ENCODE measurements at places on chromosomes 11 and 22.

- DNase-seq, result no peak
Observed at GRCh38 chr11:108536783-108537182, 38.6 kb upstream of the POGLUT3 start.

- no peak for DNase-seq
Observed at GRCh38 chr22:22818861-22819855, 68.5 kb upstream of the IGLL5 start.

- DNase-seq, result no peak
Observed at GRCh38 chr22:47957649-47958048, 1195.2 kb downstream of the TBC1D22A start.

DNA sequence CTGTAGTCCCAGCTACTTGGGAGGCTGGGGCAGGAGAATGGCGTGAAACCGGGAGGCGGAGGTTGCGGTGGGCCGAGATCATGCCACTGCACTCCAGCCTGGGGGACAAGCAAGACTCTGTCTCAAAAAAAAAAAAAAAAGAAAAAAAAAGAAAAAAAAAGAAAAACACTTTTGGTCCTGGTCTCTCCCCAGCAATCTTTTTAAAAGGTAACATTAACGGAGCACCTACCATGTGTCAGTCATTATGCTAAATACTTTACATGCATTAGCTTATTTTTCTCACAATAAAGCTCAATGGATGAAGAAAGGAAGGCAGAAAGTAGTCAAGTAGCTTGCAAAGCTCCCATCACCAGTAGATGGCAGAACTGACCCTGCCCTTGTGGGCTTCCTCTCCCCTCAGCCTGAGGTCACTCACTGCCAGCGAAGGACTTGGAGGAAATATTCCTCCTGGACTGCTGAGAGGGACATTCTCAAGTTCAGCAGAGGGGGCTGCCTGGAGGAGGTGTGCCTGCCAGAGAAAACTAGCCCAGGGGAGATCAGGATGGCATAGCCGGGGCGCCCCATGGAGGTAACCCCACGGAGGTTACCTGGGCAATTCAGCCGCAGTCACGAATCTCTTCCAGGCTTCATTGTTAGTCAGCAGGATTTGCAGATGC, 15.5 kb downstream of the APOL3 start:
- peak; percentile 31 for DNase-seq

GRCh38 chr11:80327956-80328614, 887.3 kb upstream of the TENM4 start:
- no peak for DNase-seq

DNA sequence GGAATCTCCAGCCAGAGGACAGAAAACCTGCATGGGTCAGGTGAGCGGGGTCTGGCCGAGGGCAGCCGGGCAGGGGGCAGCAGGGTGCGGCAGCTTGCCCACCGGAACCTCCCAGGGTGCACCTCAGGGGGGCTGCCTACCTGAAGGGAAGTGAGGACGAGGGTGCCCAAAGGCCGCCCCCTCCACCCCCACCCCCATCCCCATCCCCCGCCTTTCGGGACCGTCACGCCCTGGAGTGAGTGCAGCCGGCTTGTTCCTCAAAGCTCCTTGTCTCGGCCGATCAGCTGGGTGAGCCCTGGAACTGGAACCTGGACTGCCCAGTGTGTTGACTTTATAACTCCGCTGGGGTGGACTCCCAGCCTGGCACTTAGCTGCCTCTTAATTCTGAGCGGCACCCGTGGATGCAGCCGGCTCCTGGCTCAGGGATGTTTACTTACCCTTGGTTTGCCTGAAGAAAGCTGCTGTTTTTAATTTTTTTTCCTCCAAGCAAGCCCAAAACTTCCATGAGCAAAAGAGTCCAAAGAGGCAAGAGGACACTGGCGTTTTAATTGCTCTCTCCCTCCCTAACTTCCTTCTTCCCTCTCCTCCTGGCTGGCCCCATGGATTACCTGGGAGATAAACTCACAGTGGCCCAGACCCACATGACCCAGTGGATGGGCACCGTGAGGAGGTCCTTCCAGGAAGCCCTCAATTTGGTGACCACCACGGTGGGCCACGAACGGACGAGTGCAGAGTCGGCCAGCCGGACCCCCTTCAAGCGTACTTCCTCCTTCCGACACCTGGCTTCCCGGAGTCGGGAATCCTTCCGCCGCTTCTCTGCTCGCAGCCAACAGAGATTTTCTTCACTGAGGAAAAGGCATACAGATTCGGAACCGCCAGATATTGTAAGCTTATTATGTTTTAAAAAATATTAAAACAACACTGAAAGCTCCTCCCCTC, 87.8 kb upstream of the CRYBB3 start:
- no peak for DNase-seq

DNA sequence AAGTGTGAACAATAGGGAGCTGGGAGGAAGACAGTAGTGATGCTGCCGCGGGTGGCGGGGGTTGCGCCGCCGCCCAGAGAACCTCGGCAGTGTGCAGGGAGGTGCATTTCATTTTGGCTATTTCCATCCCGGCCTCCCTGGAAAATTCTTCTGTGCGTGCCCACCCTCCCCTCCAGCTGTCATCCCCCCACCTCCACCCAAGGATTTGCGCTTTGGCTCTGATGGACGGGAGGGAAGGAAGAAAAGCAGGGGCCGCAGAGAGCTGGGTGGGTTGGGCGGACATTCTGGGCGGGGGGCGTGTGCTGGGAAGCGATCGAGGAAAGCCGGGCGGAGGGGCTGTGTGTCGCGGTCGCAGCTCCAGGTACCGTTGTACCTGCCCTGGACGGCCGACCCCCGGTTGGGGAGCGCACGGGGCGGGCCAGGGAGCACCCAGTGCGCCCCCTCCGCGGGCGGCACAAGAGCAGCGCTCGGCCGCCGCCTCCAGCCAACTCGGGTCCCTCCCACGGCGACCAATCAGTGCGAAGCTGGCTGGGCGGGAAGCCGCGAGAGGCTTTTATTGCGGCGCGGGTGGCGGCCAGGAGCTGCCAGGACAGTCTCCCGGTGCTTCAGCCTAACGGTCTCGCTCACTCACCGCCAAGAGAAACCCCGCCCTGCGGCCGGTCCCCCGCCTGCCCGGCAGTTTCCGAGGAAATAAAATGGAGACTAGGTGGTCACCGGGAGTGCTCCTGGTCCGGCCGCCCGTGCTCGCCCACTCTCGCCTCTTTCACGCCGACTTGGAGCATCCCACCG, 1.6 kb downstream of the NCAM1 start:
- DNase-seq, result no peak

DNA sequence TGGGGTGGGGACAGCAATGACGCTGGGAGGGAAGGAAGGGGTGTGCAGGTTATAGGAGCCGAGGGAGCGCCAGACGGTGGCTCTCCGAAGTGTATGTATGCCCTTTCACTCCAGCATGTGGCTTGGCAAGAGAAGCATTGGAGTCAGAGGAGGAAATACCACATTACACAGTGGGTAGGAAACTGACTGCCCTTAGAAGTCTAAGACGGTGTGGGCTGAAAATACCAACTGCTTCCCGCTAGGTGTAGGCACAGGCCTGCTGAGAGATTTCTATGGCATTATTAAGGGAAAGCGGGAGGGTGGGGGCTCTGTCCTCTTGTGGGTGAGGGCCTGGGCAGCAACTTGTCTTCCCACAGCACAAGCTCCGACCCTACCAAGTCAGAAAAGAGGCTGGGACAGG, 44.7 kb downstream of the CACNG2 start:
- no peak for DNase-seq

DNA sequence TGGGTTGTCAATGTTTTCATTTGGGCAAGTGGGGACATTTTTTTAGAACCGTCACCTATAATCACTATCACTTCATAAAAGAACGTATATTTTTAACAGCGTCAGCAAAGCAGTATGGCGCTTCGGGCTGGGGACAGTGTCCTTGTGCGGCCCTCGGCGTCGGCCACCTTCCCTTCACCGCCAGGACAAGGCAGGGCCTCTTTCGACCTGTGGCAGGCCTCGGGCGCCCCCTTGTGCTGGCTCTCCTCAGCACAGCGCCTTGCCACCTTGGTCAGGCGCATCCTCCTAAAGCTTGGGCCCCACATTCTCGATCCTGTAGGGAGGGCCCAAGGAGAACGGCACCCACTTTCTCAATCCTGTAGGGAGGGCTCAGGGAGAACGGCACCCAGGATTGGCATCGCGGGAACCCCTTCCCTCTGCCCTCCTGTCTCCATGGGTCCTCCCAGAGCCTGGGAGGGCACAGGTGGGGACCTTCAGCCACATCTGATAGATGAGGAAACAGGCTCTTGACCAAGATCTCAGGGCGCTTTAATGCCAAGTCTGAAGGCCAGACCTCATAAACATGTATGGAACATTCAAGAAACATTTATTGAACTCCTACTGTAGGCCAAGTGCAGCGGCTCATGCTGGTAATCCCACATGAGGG, 11.5 kb upstream of the FADD start:
- peak; percentile 91 for DNase-seq

DNA sequence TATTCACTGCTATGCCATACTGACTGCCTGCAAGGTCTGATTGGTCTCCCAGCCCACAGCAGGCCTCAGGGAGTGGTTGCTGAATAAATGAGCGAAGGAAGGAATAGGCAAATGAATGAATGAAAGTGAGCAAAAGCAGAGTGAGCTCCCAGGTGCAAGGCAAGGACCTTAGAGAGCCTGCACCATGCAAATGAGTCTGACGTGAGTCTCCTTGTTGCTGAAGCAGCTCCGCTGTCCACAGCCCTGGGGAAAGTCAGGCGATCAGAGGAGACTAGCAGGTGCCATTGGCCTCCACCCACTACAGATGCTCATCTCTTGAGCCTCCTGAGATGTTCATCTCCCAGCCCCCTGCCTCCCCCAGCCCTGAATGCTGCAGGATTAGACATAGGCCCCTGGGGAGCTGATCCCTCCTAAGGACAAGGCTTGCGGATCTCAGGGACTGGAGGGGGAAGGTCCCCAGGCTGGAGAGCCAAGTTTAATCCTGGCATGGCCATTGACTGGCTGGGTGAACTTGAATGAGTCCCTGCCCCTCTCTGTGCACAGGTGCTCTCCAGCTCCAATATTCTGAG, 22.1 kb downstream of the GDPD5 start:
- no peak for DNase-seq

GRCh38 chr22:48654492-48654891, 1173.2 kb downstream of the BRD1 start:
- no peak for DNase-seq

DNA sequence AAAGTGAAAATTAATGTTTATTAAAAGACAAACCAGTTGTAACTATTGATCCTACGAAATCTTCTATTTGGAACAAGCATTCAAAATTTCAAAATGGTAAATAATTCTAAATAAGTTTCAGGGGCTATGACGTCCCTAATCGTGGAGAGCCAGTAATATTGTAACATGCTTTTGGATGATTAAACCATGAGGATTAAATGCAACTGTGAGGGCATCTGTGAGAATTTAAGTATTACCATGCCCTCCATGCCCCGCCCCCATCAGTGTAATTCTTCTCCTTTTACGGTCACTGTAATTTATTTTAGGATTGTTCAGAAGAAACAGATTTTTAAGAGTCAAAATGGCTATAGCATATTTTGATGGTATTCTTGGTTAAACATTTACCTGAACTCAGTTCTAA, 133.2 kb downstream of the APOL5 start:
- DNase-seq, result no peak

DNA sequence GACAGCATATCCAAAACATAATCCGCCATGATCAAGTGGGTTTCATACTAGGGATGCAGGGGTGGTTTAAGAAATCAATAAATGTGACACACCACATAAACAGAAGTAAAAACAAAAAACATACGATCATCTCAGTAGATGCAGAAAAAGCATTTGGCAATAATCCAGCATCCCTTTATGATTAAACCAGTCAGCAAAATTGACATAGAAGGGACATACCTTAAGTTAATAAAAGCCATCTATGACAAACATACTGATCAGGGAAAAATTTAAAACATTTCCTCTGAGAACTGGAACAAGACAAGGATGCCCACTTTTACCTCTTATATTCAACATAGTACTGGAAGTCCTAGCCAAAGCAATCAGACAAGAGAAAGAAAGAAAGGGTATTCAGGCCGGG, 49.6 kb downstream of the GAS2 start:
- no peak for DNase-seq

DNA sequence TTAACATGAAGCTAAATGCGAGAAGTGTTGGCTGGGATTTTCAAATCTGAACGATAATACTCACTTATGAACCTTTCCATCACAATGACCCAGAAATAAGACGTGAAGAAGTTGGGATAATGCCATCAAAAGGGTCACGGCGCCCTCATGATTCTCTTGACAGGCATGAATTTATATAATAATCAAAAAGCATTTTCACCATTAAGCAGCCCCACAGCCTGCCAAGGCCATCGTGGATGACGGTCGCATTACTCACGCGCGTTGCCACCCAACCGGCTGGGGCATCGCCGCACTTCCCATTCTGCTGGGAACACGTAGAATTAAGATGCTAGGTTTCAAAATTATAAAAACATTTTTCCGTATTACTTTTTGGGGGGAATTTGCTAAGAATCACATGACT, 18.9 kb upstream of the GAL start:
- DNase-seq, result no peak
